HCT116 (cell line): ENCODE measurements at places on chromosomes 5 and 9. TPM values are rescaled to one million over a fixed set of nuclear protein-coding genes. Genes with fewer than 3 reads are reported as not detected.

CCL27 gene
- total RNA-seq, result 1.0 TPM

EGFL7 gene
- 82.0 TPM for total RNA-seq

C9 gene
- total RNA-seq, result 0.34 TPM

NPR3 gene
- total RNA-seq, result 0.39 TPM

THBS4 gene
- total RNA-seq, result 1.5 TPM

AQP3 gene
- total RNA-seq, result 5.5 TPM

PCDHGA3 gene
- total RNA-seq, result not detected

MGAT1 gene
- total RNA-seq, result 53.0 TPM

MLANA gene
- not detected for total RNA-seq

MACIR gene
- 10.4 TPM for total RNA-seq

CDH9 gene
- not detected for total RNA-seq

OR4F3 gene
- total RNA-seq, result not detected

FLT4 gene
- total RNA-seq, result 0.17 TPM

DMRT2 gene
- 0.17 TPM for total RNA-seq

HSPB3 gene
- total RNA-seq, result not detected

SLC6A19 gene
- not detected for total RNA-seq

UNC13B gene
- 17.6 TPM for total RNA-seq

GFI1B gene
- 0.20 TPM for total RNA-seq

FAM170A gene
- 0.39 TPM for total RNA-seq

HK3 gene
- 0.30 TPM for total RNA-seq

SNX30 gene
- 12.7 TPM for total RNA-seq
